Kidney (tissue), 22 donors: ENCODE measurements at places on chromosomes 12 and 14.

DNA sequence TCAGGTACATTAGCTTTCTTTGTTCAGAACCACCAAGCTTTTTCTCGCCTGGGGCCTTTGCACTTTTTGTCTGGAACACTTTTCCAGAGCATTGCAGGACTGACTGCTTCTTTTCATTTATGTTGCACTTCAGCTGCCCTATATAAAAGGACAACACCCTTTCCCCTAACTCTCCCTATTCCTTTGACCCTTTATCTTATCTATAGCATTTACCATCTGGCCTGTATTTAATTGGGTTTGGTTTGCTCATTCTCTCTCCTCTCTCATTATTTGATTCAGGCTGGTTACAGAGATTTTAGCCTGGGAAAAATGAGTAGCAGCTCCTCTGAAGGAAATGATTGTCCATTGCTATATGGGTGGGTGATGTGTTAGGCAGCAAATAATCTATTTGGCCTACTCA is 165.4 kb downstream of the KICS2 start:
- no peak for DNase-seq

DNA sequence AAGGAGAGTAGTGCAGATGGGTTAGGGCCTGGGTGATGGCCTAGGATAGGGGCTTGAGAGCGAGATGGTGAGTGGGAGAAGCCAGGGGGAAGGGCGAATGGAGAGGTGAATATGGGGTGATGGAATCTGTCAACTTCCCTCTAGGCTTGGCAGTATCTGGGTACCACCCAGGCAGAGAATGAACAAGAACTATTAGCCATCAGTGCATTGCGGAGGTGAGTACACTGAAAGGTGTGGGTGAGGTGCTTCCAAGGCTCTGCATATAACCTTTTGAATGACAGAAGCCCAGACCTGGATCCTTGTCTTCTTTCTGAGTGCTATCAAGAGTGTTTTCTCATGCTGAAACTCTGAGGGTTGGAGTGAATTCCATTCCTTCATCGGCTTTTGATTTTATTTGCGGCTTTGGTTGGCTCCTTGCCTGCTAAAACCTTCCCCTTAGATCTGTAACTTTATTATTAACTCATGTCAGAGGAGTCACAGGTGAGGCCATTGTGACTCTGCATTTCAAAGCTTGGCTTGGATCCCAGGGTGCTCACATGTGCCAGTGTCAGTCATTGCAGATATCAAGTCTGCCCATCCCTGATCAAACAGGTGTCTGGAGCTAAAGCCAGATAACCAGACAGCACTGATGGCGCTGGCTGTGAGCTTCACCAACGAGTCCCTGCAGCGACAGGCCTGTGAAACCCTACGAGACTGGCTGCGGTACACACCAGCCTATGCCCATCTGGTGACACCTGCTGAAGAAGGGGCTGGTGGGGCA is 18.6 kb downstream of the PEX5 start:
- DNase-seq: no peak

- no peak for DNase-seq
These were observed 196.9 kb downstream of the KITLG start for GRCh38 chr12:88383405-88383804.

DNA sequence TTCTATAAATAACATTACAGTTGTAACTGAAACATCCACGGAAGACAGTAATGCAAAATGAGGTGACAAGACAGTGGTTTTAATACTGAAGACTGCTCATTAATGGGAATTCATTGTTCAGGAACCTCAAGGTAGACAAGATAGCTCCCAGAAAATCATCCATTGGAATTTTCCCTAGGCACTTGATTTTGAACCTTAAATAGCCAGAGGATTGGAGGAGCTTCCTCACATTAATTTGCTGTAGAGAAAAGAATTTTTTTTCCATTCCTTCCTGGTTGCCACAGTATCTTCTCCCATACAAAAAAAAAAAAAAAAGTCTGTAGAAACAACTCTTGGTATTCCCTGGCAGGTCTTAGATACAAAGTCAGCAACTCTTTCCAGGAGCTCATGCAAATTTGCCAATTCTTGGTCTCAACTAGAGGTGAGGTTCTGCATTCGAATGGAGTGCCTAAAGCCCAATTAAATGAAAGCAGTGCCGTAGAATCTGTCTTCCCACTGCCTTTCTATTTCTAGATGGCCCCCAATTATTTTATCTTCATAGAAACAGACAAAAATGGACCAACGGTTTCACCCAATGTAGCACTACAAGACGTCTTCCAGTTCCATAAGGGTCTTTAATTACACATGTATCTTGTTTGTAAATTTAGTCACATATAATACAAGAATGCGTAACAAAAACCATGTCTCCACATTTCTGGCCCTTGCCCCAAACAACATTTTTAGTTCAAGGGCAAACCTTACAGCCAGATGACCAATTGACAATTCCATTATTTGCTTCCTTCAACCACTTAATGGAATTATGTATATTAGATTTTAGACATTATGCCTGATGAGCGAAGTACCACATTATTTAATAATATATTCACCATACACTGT is 13.5 kb downstream of the SLC38A2 start:
- DNase-seq: no peak

- DNase-seq: no peak
These were observed 48.3 kb downstream of the NFKBIA start for GRCh38 chr14:35355981-35356841.

DNA sequence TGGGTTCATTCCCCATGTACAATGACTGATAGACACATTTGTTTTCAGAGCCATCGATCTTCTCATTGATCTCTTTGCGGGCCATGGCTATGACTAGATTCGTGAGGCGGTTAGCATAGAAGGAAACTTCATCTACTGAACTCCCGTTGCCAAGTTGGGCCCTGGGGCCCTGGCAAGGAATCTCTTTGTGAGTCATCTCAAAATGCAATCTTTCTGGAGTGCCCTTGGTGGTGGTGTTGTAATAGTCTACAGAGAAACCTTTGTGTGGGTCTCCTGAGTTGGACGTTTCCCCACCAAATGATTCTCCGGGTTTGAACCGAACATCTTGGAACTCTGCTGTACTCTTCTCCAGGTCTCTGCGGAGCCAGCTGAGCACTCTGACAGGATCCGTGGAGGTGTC is 20.4 kb downstream of the AKAP3 start:
- DNase-seq: no peak

GRCh38 chr12:103279444-103279843 is 216.3 kb downstream of the C12orf42 start:
- DNase-seq: no peak

GRCh38 chr12:94777936-94778335 is 127.6 kb upstream of the TMCC3 start:
- no peak for DNase-seq

DNA sequence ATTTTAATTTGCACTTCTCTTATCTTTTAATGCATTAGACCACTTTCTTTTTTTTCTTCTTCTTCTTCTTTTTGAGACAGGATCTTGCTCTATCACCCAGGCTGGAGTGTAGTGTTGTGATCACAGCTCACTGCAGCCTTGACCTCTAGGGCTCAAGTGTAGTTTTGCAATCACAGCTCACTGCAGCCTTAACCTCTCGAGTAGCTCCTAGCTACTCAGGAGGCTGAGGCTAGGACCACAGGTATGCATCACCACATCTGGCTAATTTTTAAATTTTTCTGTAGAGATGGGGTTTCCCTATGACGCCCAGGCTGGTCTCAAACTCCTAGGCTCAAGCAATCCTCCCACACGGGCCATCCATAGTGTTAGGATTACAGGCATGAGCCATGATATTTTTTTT is 12.7 kb downstream of the TMED8 start:
- DNase-seq: no peak

DNA sequence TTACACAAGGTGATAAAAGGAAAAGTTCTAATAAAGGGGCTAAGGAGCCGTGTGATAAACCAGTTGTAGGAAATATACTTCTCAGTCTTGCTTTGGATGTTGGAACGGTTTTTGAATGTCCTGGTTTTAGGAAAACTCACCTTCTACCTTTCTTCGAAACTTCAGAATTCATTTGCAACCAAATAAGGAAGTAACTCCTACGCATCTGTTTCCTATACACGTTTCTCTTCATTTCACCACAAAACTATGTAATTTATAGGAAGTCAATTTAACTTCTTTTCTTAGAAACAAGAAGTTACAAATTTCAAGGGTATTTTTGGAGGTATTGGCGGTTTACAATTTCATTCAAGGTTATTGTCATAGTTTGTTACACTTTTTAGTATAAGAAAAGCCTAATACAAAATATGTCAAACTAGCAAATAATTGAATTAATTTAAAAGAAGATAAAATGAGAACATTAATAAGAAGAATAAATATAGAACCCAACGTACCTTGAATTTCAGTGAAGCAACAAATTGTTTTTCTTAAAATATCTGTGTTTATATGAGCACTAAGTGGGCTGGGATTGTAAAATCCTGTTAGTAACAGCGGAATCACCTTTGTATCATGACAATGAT is 33.2 kb upstream of the CD69 start:
- no peak for DNase-seq

- DNase-seq: no peak
These were observed 98.1 kb downstream of the TMEM132C start for GRCh38 chr12:128365032-128365431.

- no peak for DNase-seq
These were observed 13.3 kb downstream of the SYNDIG1L start for GRCh38 chr14:74412753-74413152.

- DNase-seq: no peak
These were observed 1908.1 kb upstream of the SEL1L start for GRCh38 chr14:83441801-83442200.

- peak; percentile 77 for DNase-seq
These were observed 33.5 kb downstream of the SLC6A12 start for GRCh38 chr12:180445-180844.

DNA sequence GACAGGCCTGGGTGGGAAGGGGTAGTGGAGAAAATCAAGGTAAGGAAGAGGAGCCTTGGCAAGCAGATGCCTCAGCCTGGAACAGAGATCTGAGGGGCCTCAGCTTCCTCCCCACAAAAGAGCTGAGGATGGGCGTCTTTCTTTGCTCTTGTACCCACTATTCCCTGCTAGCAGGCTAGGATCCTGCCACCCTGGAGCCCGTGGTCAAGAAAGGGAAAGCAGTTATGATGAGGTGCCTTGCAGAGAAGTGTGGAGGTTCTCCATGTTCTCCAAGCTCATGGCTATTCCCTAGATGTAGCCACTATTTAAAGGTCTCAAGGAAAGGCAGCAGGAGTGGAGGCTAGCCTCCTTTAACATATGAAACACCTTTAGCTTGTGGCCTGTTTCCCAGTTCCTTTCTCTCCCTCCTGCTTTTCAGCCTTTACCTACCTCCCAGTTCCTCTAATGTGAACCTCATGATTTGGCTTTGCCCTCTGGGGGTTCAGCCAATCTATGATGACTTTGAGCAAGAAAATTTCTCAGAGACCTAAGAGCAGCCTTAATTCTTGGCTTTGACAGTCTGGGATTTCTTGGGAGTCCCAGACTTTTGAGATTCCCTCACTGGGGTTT is 1.1 kb downstream of the IKZF4 start:
- DNase-seq: peak; percentile 41

- peak; percentile 70 for DNase-seq
These were observed 1.1 kb downstream of the KMT2D start for GRCh38 chr12:49059299-49060171.

DNA sequence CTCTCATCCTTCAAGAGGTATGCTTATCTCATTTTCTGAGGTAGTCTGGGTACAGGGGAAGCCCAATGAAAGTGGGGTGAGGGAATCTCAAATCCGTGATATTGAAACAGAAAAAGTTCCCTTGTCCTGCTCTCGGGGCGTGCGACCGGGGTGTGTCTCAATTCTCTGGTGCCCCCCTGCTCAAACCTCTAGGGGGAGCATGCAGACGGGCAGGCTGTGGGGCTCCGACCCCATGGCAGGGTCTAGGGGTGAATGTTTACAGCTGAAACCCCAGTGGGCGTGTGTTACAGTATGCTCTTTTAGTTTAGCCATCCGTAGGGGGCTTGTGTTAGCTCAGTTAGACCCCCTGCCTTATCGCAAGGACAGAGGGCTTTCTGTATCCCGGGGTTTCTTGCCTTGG is 68.7 kb downstream of the PTPRQ start:
- no peak for DNase-seq

DNA sequence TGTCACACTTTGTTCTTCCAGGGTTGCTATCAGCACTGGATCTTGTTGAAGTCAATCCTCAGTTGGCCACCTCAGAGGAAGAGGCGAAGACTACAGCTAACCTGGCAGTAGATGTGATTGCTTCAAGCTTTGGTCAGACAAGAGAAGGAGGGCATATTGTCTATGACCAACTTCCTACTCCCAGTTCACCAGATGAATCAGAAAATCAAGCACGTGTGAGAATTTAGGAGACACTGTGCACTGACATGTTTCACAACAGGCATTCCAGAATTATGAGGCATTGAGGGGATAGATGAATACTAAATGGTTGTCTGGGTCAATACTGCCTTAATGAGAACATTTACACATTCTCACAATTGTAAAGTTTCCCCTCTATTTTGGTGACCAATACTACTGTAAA is 23.7 kb downstream of the VTI1B start:
- no peak for DNase-seq

DNA sequence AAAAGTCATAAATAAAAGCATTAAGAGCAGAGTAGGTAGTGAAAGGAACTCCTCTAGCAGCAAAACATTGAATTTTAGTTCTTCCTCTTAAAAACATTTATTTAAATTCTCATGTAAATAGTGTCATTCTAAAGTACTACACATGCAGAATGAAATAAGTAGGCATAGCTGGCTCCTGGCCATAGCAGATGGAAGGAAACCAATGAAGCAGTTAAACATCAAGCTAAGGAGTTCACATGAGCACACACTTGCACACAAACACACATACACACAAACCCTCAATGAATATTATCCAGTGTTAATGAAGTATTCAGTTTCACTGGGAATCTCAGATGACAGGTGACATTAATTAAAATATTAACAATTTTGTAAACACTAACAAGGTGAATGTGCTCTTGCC is 69.3 kb downstream of the SLC35F4 start:
- DNase-seq: no peak

- DNase-seq: no peak
These were observed 9.8 kb downstream of the ZNF605 start for GRCh38 chr12:132946246-132946820.

GRCh38 chr12:3980504-3981272 is 107.5 kb upstream of the PARP11 start:
- DNase-seq: no peak

GRCh38 chr12:92765871-92766270 is 63.1 kb downstream of the PLEKHG7 start:
- no peak for DNase-seq

- DNase-seq: no peak
These were observed 31.3 kb downstream of the ACTN1 start for GRCh38 chr14:68947802-68948201.

- DNase-seq: no peak
These were observed 113.9 kb downstream of the KIF21A start for GRCh38 chr12:39329018-39329417.

- DNase-seq: no peak
These were observed 189.4 kb downstream of the NRXN3 start for GRCh38 chr14:78359581-78359980.
